ENCODE measurements at places on chromosomes 3 and 15.
A peak's percentile ranks its signal among the peaks of the same experiment; 100 is the strongest.

DNA sequence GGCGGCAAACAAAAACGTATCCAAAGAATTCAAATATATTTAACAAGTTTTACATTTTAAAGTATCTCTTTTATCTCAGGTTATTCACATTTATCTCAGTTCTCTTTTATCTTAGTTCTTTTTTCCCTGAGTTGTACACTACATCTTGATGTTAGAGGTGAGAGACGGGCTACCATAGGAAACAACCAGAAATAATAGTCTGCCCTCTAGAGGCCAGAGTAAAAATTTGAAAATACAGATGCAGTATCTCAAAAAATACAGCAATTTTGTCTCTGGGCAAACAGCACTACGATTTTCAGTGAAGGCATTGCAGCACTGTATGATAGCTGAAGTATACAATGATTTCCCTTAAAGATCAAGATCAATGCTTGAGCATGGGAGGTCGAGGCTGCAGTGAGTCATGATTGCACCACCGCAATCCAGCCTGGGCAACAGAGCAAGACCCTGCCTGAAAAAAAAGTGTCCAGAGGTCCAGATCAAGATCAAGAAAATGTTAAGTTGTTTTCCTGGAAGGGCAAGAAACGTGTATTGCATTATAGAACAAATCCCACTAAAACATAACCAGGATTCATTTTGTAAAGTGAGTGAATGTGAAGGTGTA is 82.6 kb upstream of the ATP11B start:
- peak; percentile 38 for DNase-seq

GRCh38 chr3:11118181-11118682 is 36.1 kb upstream of the HRH1 start:
- DNase-seq = no peak

DNA sequence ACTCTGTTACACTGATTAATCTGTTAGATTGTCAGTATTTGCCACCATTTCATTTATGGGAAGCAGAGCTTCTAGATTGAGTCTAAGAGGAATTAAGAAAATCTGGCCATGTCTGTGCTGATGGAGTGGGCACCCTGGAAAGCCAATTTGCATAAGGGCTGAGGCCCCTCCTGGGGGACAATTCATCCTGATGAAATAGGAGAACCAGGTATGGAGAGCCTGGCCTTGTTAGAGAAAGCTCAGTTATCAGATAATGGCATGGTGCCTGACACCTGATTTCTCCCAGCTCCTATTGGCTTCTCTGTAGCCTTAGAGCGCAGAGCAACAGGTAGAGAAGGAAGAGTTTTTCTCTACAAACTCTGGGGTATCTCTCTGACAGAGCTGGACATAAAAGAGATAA is 114.2 kb downstream of the EBLN2 start:
- DNase-seq = no peak

DNA sequence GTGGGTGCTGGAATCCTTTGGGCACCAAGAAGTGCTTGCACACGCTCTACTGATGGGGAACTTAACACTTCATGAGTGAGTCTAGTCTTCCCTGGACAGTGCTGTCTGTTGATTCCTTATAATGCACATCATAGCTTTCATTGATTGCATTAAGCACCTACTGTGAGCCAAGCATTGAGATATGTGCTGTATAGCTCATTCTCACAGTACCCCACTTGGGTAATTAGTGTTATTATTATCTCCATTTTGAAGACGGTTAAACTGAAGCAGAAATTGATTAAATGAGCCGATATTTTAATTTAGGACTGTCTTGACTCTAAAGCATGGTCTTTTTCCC is 504 bp upstream of the PDHB start:
- DNase-seq = no peak

DNA sequence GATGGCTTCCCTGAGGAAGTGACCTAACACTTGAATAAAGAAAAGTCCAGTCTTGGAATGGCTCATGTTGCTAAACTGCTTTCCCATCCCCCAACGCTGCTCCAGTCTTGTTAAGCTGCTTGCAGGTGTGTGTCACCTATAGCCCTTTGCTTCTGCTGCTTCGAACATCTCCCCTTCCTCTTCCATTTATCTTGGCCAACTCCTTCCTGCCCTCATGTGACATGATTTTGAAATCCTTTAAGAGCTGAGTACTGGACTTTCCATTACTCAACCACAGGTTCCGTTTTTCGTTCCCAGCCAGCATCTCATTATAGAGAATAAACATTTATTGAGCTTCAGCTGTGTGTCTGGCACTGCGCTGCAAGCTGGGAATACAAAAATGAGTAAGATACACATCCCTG is 1.7 kb downstream of the ATG7 start:
- no peak for DNase-seq

DNA sequence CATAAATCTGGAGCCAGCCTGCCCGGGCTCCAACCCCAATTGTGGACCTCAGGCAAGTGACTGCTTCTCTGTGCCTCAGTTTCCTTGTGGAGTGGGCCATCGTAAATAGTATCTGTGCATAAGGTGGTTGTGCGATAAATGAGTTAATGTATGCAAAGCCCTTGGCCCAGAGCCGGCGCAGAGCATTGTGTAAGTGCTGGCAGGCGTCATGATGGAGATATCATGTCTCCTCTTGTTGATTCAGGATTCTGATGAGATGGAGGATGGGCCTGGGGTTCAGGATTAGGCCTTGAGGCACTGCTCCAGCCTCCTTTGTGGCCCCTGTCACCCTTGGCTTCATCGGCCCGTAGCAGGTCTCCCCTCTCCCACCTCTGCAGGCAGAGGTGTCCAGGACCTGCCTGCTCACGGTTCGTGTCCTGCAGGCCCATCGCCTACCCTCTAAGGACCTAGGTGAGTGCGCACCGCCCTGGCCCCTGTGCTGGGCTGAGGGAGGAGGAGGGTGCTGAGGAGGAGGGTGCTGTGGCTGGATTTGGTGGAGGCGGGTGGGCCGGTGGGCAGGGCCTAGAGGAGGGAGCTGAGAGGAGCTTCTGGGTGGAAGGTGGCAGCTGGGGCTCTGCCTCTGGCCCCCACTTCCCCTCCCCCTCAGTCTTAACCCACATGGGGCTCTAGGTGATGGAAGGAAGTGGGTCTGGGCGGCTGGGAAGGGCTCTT is 1.3 kb downstream of the PLA2G4B start:
- no peak for DNase-seq

- DNase-seq = no peak
These were observed 7.0 kb downstream of the RHCG start for GRCh38 chr15:89489376-89489775.

DNA sequence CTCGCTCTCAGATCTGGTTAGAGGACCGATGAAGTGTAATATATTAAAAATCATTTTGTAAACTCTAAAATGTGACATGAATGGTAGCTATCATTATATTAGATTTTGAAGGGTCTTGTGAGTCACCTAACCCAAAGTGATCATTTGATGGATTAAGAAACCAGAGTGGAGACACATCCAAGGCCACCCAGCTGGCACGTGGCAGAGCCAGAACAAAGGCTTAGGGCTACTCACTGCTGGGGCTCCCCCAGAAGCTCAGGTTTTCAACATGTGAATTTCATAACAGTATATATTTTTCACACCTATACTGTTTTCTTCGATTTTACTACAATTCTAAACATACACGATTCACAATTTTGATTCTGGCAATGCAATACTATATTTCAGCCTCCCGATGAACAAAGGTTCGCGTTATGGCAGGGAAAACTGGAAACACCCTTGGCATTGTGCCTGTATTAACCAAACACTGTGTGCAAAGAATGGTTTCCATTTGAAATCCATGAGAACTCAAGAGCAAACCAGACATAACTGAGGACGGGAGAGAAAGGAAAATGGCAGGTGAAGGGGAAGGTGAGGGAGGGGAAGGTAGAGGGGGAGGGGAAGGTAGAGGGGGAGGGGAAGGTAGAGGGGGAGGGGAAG is 88.9 kb downstream of the ADAMTS17 start:
- DNase-seq = no peak

GRCh38 chr3:12954891-12955650 is 113.7 kb upstream of the RPL32 start:
- no peak for DNase-seq

- DNase-seq = no peak
These were observed 164.0 kb upstream of the NR2F2 start for GRCh38 chr15:96166223-96167200.

- no peak for DNase-seq
These were observed 8.7 kb downstream of the CD86 start for GRCh38 chr3:122063908-122064307.

DNA sequence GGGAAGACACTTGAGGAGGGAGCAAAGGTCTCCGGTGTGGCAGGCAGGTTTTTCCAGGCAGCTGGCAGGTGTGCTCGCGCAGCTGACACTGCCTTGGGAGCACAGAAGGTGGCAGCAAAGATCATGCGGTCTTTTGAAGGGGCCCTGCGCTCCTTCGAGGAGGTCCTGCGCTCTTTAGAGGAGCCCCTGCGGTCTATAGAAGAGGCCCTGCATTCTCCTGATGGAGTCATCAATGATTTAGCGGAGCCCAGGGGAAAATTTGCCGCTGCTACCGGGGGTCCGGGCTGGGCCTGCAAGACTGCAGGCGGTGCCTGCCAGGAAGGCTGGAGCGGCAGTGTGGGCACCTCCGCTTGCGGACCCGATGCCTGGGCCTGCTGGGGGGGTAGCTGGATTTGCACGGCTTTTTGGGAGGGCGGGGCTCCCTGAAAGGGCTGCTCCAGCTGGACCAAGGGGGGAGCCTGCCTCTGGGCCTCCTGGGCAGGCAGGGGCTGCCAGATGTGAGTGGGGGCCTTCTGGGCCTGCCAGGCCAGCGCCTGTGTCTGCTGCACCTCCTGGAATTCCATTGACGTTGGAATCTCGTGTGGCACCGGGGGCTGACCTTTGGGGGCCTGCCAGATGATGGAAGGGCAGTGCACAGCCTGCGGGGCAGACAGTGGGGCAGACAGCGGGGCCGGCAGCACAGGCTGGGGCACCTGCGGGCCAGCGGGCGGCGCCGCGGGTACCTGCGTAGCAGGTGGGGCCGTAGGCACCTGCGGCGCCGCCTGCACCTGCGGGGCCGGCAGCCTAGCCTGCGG is 2.1 kb downstream of the MAGEL2 start:
- no peak for DNase-seq

- DNase-seq = no peak
These were observed 12.9 kb upstream of the ALPK3 start for GRCh38 chr15:84804005-84804900.

- DNase-seq = no peak
These were observed 27.7 kb downstream of the SRPRB start for GRCh38 chr3:133833267-133833666.

DNA sequence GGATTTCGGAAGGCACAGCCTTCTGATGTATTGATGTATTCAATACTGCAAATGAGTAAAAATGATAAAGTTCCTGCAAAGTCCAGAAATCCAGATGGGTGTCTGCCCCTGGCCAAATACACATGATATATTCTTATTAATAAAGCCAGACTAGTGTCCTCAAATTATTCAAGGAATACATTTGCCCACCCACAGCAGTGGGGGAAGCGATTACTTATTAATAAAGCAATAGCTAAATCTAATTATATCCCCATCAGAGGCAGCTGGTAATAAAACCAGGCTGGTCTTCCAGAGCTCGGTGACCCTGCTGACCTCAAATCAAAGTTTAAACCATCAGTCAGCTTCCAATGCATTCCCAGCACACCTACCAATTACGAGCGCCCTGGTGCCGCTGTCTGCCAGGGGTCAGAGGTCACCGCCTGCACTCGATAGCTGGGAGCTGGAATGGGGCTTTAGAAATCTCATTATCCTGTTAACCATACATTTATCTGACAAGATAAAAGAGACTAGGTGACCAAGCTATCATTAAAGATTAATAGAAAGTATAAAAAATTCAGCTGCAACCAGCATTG is 330.3 kb downstream of the UACA start:
- DNase-seq = no peak

DNA sequence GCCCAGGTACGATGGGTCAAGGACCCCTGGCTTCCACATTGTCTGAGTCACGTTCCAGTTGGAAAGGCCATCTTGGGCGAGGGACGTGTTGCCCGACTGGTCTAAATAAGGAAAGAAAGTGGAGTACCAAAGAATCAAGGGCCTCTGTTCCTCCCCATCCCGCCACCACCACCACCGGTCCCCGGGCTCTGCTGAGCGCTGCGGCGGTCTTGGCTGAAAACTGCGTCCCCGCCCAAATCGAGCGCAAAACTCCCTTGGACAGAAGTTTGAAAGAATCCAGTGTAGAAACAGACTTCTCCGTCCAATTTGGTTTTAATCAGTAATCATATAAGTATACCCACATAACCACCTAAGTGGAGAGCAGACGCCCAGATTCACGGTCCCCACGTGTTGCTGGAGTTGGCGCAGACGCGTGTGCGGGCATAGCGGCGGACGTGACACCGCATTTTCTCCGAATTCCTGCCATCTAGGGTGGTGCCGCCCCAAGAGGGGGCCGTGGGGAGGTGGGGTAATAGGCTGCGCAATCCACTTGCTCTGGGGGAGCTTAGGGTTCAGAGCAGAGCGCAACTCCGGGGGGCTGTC is 243.8 kb upstream of the TOPAZ1 start:
- DNase-seq = no peak

DNA sequence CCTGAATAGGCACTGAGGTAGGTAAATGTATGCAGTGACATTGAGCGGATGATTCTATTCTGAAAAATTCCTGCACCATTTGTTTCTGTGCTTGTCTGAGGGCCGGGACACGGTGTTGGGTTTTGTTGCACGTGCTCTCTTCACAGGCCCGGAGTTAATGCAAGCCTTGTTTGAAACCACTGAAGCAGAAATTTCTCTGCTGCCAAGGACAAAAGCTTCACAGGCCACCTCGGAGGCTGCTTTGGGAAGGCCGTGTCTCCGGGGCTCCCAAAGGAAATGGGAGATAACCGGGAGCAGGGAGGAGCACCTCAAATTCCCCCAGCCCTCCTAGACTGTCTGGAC is 179.4 kb downstream of the OPA1 start:
- DNase-seq = no peak

DNA sequence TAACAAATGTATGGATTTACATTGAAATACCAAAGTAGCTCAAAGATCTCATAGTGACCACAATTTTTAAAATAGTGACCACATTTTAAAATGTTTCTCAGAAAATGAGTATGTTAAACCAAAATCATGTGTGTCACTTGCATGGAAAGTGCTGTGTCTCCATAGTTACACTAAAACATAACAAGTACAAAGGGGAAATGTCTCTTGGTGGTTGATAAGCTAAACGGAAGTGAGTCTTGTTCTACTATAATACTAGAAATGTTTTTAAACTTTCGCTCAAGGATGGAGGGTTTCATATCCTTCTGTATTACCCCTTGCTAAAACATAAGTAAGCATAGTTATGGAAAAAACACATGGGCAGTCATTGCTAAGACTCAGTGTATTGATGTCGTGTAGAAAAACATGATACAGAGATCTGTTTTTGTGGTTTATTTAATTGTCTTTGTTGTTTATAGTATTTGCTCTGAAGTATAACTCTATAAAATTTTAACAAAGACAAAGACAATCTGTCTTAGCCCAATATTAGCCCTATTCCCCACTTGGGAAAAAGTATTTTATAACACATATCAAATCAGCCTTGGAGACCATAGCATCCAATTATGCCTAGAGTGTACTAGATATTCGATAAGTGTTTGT is 27.0 kb upstream of the DENND4A start:
- peak; percentile 56 for DNase-seq

DNA sequence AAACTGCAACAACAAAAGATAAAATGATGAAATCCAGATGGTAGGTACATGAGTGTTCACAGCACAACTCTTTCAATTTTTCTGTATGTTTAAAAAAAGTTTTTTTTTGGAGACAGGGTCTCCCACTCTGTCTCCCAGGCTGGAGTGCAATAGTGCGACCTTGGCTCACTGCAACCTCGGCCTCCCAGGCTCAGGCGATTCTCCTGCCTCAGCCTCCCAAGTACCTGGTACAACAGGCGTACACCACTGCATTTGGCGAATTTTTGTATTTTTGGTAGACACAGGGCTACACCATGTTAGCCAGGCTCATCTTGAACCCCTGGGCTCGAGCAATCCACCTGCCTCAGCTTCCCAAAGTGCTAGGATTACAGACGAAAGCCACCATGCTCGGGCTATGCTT is 18.6 kb downstream of the LRRFIP2 start:
- no peak for DNase-seq
